Stimulated activated CD4-positive, alpha-beta T cell treated with anti-CD3 and anti-CD28 coated beads, Interleukin-15, amount 100 ng/mL, for 48 hours (primary cell): ENCODE measurements at places on chromosomes 4 and X.

- no peak for DNase-seq
These were observed 208.9 kb downstream of the ADAMTS3 start for GRCh38 chr4:72360075-72360474.

- DNase-seq = no peak
These were observed 23.6 kb downstream of the SH3BP2 start for GRCh38 chr4:2816401-2816954.

GRCh38 chr4:169464080-169464479, 148.3 kb downstream of the NEK1 start:
- DNase-seq = no peak

DNA sequence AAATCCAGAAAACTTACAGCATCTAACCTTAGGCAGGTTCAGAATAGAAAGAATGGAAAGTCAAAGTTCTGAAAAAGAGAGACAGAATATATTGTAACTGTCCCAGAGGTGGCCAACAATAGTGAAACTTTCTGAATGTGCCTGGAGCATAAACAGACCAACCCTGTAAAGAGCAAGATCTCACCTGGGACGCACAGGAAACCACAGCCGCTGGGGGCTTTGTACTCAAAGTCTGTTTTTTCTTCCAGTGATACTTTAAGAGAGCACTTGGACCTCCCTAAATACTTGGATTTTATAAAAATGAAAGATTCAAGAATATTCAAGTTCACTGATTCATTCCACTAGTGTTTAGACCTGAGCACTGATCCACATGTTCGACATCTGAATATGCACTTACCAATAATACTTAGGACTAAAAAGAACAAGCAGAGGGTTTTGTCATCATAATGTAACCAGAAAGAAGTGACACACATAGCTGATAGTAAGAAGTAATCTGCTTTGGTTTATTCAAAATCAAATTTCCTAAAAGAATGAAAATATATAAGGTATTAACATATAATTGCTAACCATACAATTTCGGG, 35.3 kb downstream of the ARAP2 start:
- DNase-seq = no peak
